ENCODE measurements at places on chromosomes 7 and 10.

- no peak for DNase-seq
Measured at GRCh38 chr10:71331736-71332135, 12.7 kb downstream of the SLC29A3 start.

DNA sequence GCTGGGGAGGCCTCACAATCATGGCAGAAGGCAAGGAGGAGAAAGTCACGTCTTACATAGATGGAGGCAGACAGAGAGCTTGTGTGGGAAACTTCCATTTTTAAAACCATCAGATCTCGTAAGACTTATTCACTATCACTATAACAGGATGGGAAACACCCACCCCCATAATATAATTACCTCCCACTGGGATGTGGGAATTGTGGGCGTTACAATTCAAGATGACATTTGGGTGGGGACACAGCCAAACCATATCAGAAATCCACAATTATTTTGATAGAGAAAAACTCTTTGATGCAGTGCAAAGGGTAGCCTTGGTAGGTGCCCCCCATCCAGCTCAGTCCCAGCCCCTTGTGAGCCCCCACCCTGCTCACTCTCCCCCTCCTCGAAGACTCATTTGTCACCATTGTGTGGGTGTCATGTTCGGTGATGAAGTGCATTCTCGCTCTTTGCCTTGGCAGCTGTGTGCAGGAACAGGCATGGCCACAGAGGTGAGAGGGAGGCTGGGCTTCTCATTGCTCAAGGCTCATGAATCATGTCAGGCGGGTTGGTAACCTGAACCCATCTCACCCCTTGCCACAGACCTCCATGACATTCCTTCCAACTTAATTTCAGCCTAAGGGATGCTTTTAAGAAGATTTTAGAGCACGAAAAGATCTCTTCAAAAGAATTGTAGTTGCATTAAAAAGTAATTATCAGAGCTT is 75.9 kb downstream of the BUB3 start:
- no peak for DNase-seq

DNA sequence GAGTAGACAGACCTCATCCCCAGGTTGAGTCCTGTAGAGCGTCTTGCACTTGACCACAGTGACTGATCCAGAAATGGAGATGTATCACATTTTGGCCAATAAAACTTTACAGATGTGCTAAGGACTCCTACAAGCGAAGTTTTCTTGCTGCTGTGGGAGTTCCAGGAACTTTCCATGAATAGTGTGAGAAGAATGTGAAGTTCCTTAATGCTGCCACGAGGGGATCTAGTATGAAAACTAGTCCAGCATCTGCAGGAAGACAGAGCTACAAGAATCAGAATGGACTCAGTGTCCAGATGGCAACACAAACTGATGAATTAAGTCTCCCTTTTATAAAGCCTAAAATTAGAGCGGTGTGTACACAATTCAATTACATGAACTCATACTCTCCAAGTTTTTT is 14.8 kb upstream of the LSM8 start:
- no peak for DNase-seq

GRCh38 chr7:14419531-14419930 is 430.1 kb upstream of the ETV1 start:
- DNase-seq, result no peak

DNA sequence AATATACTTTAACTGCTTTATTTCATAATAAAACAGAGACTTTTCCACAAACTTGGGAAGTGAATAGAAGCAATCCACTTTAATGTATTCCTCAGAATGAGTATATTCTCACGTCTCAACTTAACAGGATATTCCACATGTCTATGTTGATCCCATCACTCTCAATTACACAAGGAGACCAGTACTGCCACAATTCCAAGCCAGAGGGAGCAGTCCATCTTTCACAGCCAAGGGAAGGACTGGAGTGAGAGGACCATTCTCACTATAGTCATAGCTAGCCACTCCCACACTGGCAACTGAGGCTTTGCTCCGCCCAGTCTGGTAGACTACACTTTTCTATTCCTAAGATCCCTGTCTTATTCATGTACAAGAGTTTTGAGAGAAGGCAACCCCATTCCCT is 553.9 kb downstream of the CNTNAP2 start:
- no peak for DNase-seq

- DNase-seq, result no peak
Measured at GRCh38 chr10:106053061-106053460, 1111.4 kb downstream of the SORCS1 start.

GRCh38 chr10:118139321-118139720 is 92.6 kb upstream of the RAB11FIP2 start:
- no peak for DNase-seq

DNA sequence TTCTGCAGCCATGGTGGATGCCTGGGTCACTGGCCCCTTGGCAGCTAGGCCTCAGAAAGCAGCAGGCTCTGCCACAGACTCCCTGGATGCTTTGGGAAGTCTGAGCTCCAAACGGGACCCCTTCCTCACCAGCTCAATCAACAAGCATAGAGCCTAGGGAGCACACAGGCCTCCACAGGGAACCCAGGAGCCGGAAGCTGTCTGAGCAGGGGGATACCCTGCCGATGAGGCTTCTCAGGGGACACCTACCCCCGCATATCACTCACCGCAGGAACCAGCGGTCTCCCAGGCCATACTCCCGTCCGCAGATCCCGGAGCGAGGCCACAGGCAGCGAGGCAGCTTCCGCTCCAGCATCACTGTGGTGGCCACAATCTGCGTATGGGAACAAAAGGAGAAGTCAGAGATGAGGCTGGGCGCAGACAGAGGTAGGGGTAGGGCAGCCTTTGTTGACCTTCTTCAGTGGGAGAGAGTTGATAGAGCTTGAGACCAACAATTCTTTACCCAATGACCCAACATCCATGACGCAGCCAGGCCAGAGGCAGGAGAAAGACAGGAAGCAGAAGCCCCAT is 13.4 kb downstream of the TRPV6 start:
- no peak for DNase-seq

DNA sequence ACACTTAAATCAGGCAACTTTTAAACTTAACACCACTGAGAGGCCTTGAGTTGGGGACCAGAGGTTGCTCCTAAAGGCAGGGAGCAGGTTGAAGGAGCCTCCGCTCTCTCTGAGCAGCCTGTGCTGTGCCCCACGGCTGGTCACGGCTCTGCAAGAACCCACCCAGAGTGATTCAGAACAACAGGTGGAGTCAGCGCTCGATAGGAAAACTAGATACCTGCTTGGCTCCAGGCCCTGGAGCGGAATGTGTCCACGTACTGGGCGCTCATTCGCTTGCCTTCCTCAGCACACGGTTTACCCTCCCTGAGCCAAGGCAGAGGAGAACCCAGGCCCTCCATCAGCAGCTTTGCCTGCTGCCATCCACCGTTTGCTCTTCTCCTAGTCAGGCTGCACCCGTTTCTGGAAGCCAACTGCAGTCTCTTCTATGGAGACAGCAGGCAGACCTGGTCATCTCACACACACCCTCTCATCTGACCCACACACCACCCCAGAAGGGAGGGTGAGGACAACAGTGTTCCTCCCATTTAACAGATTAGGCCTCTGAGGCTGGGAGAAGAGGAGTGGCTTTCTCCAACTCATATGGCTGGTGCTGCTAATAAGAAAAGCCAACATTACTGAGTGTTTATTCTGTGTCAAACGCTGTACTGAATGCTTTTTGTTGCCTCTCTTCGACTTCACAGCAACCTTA is 37.6 kb upstream of the PDCD4 start:
- DNase-seq, result no peak

DNA sequence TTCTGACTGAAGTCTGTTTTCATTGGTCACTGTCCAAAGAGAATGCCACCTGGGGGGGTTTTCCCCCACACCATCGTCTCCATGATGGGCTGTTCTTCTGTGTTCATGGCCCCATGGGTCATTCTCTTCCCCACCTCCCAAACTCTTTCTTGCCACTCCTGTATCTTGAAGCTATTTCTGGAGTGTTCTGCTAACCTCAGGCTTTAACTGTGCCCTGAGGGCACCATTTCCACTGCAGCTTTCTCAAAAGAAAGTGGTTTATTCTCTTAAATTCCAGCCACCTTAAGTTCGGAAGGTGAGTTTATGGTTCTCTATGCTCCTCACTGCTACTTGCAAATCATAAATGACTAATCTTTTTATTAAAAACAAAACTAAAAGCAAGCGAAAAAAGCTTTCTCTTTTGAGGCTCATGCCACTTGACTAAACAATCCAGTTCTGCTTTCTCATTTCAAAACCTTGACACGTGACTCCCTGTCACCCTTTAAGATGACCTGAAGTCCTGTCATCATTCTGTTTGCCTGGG is 7.4 kb upstream of the APBB1IP start:
- no peak for DNase-seq

GRCh38 chr10:70528741-70529362 is 50.3 kb downstream of the PALD1 start:
- no peak for DNase-seq

DNA sequence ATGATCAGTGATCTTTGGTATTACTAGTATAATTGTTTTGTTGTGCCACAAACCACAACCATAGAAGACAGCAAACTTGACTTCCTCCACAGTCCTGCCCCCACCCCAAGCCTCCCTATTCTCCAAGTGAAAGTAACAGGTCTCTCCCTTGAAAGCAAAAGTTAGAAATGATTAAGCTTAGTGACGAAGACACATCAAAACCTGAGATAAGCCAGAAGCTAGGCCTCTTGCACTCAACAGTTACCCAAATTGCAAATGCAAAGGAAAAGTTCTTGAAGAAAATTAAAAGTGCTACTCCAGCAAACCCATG is 7.5 kb downstream of the SAR1A start:
- DNase-seq, result no peak

DNA sequence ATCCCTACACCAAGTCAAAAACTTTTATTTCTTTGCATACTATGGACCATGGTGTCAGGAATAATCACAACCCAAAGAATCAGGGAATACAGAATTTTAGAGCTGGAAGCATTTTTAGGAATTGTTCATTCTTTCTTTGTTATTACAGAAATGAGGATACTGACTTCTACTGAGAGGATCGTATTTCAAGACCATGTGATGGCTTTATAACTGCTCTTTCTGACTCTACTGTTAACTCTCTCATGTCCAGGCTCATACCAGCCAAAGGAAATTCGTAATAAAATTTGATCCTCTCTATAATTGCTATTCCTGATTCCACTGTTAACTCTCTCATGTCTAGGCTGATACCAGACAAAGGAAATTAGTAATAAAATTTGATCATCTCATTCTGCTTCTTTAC is 1050.9 kb upstream of the C7orf33 start:
- DNase-seq, result no peak

- DNase-seq, result no peak
Measured at GRCh38 chr10:31146491-31147209, 115.0 kb upstream of the ZNF438 start.
